Omental fat pad (tissue), 4 donors: ENCODE measurements at places on chromosomes 16 and 17. TPM values are rescaled to one million over a fixed set of nuclear protein-coding genes. Genes with fewer than 3 reads are reported as not detected.

DNA sequence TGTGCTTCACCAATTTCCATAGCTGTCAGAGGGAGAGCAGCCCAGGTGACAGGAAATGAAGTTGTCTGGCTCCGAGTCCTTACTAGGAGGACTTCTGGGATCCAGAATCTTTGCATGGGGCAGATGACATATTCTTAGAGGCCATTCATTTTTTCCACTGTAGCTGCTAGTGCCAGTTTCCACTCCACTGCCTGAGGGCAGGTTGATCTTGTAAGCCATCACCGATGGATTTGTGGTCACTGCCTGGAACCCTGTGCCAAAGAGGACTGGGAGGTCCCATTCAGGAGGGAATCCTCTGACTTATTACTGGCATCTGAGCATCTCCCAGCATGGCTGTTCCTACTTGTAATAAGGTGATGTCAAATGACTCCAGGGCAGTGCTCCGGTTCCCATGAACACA, 144.1 kb upstream of the KCNJ18 start:
- no peak for DNase-seq

- peak; percentile 34 for DNase-seq
Measured at GRCh38 chr17:16516594-16517051, 24.6 kb upstream of the LRRC75A start.

DNA sequence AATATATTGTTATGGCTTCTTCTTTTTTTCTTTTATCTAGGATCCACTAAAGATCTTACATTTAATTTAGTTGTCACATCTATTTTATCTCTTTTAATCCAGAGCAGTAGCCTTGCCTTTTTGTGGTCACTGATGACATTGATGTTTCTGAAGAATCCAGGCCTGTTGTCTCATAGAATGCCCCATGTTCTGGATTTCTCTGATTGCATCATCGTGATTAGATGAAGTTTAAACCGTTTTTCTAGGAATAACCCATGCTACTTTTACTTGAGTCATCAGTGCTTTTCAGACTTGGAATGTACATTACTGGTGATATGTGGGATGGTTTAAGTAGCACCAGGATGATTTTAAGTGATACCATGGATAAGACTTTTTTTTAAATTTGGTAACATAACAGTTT, 106.4 kb upstream of the CES5A start:
- no peak for DNase-seq

GRCh38 chr17:15973016-15973415, 26.5 kb downstream of the ZSWIM7 start:
- DNase-seq = no peak

The MAPT gene
- total RNA-seq = 18.2 TPM

The LGALS9B gene
- not detected for total RNA-seq
